NCI-H2029 treated with DMSO at 0.1 percent for 48 hours (cell line): ENCODE measurements at places on chromosomes 7 and 10.

- DNase-seq: no peak
These were observed 177.6 kb downstream of the STK31 start for GRCh38 chr7:23887660-23888059.

DNA sequence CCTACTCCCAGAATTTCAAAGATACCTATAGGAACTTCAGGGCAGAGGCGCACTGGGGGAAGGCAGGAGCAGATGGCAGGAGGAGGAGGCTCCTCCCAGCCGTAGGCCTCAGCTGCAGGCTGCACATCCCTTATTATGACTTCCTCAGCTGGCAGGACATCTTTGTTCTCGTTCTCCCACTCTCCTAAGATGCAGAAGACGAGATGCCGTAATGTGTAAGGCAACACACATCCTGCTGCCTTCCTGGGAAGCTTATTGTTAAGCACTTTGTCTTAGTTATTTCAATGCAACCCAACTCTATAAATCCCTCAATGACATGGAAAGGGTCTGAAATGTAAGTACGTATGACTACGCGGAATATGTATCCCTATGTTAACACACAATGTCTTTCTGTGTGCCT, 599.8 kb upstream of the MGMT start:
- DNase-seq: no peak

DNA sequence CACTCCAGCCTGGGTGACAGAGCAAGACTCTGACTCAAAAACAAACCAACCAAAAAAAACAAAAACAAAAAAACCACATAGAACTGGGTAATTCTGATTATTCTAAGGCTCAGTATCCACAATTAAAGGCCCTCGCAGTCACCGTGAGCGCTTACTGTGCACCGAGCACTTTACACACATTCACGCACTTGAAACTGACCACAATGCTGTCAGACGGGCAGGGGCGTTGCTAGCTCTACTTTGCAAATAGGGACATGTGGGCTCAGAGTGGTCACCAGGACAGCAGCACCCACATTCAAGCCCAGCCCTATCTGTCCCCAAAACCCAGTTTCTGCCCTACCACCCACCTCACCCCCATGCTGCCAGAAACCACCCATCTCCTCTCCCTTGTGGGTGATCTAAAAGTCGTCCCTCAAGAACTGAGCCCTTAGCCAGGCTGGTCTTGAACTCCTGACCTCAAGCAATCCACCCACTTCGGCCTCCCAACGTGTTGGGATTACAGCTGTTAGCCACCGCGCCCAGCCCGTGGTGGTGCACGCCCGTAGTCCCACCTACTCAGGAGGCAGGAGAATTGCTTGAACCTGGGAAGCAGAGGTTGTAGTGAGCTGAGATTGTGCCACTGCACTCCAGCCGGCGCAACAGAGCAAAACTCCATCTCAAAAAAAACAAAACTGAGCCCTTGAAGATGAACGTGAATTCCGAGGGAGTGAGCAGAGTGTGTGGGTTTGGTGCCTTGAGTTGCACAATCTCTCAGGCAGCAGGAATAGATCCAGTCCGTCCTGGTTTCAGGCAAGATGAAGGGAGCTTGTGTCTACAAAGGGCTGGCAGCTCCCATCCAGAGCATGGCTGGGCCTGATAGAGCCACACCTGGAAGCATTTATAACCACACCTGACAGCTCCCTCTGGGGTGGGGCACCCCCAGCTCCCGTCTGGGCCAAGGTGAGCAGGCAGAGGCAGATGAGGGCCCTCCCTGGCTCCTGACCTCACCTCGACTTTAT, 5.4 kb upstream of the HSPB1 start:
- DNase-seq: no peak

GRCh38 chr7:99409192-99409572, 413 bp downstream of the BUD31 start:
- no peak for DNase-seq

GRCh38 chr10:79184145-79184625, 115.4 kb downstream of the ZMIZ1 start:
- no peak for DNase-seq
